ENCODE measurements at places on chromosomes 13 and 19.
A peak's percentile ranks its signal among the peaks of the same experiment; 100 is the strongest.

DNA sequence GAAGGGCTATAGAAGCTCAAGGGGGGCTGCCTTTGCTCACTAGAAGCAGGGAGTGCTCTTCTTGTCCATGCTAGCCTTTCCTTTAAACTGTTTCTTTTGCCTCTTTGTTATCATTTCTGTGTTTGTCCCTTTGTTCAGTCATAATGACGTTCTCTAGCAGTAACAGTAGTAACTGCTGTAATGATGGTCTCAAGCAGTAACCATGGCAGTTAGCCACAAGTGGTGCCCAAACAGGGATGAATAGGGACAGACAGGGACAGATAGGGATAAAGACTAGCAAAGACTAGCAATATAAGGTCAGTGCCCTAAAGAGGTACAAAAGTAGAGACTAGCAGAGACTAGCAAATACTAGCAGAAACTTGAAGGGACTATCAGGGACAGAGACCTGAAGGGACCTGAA lies 869.0 kb upstream of the PRR20A start:
- peak; percentile 2 for DNase-seq

DNA sequence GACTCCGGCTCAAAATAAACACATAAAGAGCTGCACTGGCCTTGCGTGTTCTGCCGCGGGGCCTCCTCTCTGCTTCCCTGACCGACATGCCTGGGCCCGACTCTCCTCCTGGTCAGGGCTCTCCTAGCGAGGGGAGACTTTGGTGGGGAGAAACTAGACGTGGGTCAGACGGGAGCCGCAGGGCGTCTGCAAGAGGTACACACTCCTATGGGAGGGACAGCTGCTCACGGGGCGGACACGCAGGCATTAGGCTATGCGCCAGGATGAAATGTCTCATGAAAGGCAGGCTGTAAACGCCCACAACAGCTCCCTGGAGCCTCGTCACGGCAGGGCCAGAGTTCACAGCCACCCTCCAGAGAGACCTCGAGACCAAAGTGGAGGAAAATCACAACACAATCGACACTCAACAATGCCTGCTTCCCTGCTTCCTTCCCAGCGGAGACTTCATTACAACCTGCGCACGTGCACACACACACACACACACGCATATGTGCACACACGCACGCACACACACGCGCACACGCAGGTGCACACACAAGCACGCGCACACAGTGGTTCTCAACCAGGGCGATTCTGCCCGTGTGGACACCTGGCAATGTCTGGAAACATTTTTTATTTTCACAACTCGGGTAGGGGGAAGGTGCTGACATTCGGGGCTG lies 5.8 kb downstream of the SLC39A3 start:
- DNase-seq: no peak

GRCh38 chr13:100630555-100630954 lies 42.0 kb upstream of the GGACT start:
- peak; percentile 71 for DNase-seq

GRCh38 chr13:113061271-113061625 lies 44.3 kb upstream of the F7 start:
- DNase-seq: peak; percentile 95

- DNase-seq: peak; percentile 86
These were observed 87.6 kb upstream of the SLC15A1 start for GRCh38 chr13:98839856-98840769.

DNA sequence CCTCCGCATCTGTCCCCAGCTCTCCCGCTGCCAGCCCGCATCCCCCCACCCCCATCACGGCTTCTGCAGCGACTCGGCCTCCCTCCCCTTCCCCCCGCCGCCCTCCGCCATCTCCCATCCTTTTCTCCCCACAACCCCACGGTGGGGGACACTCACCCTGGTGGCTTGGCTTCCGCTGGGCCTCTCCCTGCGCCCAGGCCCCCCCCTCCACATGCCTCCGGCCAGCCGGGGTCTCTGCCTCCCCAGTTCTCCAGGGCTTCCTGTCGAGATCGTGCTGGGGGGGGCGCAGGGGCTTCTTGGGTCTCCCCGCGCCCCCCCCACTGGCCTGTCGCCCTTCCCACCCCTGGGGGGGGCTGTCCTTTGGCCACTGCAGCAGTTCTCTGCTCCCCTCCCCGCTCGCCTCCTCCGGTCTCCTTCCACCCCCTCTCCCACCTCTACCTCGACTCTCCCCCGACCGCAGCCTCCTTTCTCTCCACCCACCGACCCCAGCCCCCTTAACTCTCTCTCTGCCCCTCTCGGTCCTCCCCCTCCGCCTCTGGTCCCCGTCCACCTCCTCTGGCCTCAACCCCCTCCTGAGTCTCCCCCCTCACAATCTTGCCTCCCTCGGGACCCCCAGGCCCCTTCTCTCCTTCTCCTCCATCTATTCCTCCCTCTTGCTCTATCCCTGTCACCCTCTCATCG lies 17.1 kb downstream of the LRRC4B start:
- DNase-seq: no peak

DNA sequence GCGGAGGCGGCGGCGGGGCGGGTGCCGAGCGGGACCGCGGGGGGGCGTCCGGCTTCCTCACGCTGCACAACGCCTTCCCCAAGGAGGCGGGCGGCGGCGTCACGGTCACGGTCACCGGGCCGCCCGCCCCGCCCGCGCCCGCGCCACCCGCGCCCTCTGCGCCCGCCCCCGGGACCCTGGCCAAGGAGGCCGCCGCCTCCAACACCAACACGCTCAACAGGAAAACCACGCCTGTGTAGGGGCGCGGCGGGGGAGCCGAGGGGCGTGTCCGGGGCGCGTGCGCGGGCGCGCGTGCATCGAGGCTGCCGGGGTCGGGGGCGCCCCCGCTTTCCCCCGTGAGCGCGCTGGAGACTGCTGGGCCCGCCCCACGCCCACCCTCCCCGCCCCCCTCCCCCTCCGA lies 8.8 kb upstream of the CACNG6 start:
- DNase-seq: no peak

- DNase-seq: no peak
These were observed 58.3 kb downstream of the RAB20 start for GRCh38 chr13:110503037-110503901.

DNA sequence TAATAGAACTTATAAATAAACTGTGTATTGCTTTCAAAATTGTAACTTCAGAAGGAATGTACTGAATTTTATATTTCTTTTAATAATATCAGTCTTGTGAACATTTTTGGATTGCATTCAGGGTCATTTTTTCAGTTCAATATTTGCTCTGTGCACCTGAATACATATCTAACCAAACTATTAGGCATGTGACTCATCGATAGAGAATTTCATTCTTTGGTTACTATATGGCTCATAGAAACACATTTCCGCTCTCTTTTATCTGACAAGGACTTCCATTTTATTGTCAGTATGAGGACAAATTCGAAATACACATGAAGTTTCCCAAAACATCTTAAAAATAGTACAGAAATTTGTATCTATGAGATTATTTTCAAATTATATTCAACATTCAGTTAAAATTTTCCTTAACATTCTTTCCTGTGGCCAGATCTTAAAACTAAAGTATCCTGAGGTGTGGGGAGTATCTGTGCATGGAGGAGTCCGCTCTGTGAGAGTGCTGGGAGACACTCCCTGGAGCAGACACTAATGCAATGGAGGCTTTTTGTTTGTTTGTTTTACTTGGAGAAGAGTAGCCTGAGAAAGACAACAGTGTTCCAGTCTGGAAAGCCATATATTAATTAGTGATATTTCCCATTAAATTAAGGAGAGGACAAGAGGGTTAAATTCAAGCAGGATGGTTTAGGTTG lies 483.6 kb downstream of the PCDH20 start:
- no peak for DNase-seq

GRCh38 chr13:109790086-109790485 lies 3.7 kb upstream of the IRS2 start:
- no peak for DNase-seq

DNA sequence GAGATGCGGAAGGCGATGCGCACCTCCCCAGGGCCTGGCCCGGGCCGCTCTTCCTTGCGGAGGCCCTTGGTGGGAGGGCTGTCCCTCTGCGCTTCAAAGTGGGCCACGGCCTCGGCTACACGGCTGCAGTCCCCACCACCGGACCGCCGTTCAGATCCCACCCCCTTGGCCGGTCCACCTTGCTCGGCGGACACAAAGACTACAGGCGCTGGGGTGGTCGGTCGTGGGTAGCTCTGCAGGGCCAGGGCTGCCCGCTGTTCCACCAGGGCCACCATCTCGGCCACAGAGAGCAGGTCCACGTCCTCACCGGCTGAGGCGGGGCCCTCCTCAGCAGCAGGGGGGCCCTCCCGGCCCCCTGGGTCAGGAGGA lies 18.0 kb downstream of the FBXO46 start:
- no peak for DNase-seq

GRCh38 chr19:1239796-1240737 lies 1.5 kb upstream of the ATP5F1D start:
- peak; percentile 92 for DNase-seq

DNA sequence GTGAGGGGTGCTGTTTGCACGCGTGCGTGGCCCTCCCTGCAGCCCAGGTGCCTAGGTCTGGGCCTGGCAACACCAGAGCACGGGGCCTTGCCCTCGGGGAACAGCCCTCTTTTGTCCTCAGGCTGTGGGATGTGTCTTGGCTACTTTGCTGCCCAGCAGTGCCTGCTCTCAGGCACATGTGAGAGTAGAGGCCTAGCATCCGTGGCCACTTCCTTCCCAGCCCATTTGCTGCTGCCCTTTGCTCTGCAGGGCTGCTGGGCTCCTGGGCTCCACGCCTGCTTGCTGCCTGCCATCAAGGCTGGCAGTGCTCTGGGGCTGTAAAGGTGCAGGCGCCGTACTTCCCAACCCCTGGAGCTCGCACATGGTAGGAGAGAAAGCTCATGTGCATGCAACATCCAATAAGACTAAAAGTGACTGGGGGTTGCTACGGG lies 46.6 kb downstream of the CAPN12 start:
- DNase-seq: no peak

DNA sequence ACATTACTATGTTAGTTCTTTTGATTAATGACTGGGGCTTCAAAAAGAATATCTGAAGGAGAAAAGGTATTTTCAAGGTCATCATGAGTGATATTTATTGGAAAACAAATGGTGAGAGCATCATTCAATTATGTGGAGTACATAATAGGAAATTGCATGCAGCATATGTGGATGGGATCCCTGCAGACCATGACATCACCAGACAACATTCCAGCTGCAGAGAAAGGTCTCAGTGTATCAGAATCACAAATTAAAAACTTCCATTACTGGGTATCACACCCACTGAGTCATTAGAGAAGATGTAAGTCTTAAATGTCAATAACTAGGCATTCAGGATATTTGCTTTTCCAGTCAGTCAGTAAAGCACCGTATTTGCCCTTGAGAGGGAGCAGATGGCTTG lies 574.4 kb upstream of the SLC10A2 start:
- no peak for DNase-seq

DNA sequence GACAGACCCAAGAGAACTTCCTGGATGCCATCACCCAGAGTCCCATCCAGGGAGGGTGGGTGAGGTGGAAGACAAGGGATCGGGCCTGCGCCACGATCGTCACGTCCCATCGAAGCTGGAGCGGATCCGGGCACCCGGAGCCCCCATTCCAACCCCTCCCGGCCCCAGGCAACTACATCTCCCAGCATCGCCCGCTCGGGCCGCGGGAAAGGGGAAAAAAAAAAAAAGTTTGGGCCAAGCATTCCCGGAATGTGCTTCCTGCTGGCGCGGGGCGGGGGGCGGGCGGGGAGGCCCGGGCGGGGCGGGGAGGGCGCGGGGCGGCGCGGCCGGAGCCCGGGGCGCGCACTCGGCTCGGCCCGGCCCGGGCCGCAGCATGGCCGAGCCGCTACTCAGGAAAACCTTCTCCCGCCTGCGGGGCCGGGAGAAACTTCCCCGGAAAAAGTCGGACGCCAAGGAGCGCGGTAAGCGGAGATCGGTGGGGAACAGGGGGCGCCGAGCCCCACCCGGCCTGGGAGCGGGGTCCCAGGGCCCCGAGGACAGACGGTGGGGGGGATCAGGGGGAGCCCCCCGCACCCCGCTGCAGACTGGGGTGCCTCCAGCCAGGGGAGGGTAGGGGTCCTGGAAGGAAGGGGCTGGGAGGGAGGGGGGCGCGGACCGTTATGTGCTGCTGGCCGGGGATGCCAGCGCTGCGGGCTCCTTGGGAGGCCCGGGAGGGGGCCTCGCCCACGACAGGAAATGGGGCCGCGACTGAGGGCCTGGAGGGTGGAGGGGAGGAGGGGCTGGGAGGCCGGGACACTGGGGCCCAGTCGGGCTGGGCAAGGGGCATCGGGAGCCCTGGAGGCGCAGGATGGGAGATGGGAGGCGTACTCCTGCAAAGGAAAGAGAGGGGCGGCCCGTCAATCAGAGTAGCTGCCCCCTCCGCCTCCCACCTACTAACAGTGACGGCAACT lies at the start of gene SYDE1:
TSS of gene SYDE1 (plus strand) at position 341 of the 950 bp plus-strand sequence. CDS start at position 374, 33 bp downstream.
- no peak for DNase-seq

- DNase-seq: no peak
These were observed 12.0 kb downstream of the B3GNT8 start for GRCh38 chr19:41415154-41415571.

DNA sequence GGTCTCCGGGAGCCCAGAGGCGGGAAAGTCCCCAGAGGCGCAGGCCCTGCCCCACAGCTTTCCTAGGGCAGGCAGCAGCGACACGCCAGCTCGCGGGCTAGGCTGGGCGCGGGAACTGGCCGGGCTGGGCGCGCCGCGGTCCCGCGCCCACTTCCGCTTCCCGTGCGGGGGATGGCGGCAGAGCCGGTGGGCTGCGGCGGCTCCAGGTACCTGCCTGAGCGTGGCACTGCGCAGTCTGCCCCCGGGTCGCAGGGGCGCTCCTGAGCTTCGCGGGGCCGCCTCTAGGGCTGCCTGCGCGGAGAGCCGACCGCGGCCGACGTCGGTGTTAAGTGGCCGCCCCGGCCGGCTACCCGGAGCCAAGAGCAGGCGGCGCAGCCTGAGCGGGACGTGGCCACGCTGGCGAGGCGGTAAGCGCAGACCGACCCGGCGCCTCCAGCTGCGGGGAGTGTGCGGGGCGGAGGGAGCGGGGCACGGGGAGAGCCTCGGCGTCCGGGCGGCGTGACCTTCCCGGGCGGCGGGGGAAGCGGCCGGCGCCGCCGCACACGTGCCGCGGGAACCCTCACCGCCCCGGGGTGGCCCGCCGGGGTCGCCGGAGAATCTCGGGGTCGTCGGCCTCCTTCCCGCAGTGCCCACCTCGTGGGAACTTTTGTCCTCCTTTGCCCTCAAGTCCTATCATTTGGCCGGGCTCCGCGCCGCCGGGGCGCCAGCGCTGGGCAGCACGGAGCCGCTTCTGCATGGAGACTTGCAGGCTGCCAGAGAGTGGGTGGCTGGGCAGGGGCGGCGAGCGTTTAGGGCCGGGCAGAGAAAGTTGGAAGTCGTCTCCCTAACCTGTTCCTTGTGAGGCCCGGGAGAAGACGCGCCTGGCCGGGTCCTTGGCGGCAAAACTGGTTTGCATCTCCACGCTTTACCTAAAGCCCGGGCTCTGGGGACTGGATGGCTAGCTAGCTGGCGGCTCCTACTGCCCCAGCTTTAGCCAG lies 31.4 kb upstream of the MPHOSPH8 start:
- DNase-seq: no peak

- DNase-seq: no peak
These were observed at the start of gene SMIM44 for GRCh38 chr19:3483226-3483628. TSS of gene SMIM44 (minus strand) at chr19:3483441. CDS start at chr19:3483403, 38 bp downstream.

GRCh38 chr13:84923831-84924230 lies 875.4 kb downstream of the SLITRK6 start:
- no peak for DNase-seq

GRCh38 chr13:59660582-59660981 lies 503.1 kb downstream of the DIAPH3 start:
- DNase-seq: no peak

Data from Ammon's horn (tissue), 1 donor.